ENCODE measurements at places on chromosomes 6 and 20.

GRCh38 chr6:29676981-29677601 is 3.9 kb downstream of the ZFP57 start:
- peak; percentile 46 for DNase-seq

DNA sequence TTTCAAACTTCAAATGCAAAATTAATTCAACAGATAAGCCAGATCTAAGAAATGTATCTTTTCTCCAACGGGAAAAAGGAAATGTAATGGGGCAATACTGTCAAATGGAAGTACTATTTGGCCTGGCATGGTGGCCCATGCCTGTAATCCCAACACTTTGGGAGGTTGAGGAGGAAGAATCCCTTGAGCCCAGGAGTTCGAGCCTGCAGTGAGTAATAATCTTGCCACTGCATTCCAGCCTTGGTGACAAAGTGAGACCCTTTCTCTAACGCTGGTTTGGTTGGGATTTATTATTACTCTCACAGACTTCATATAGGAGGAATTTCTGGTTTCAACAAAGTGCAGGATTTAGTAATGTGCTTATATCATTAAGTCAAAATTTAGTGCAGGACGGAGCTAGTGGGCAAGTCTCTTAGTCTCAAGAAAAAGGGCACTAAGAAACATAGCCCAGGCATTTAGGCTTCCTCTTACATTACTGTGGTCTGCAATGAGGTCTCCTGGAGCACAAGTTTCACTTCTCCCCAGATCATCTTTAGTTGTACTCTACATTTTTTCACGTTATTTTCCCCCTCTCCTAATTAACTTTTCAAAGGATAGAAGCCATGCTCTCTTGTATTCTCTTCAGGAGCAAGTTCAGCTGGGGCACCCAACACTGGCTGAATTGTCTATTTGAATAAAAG is 23.1 kb downstream of the TRIM27 start:
- no peak for DNase-seq

DNA sequence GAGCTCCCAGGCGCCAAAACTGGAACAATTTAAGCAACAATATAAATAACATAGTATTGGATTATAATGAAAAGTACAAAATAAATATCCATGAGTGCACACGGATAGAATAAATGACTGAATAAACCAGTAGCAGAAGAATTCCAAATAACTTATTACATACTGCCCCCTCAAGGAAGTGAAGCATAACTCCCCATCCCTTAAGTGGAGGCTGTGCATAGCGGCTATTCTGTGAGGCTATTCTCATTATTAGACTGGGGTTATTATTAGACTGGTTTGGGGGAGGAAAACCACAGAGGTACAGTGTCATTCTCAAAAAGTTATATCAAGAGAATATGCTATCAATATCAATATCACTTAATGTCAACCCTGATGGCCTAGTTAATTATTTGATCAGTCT is 94.4 kb upstream of the SIRPA start:
- DNase-seq = no peak

DNA sequence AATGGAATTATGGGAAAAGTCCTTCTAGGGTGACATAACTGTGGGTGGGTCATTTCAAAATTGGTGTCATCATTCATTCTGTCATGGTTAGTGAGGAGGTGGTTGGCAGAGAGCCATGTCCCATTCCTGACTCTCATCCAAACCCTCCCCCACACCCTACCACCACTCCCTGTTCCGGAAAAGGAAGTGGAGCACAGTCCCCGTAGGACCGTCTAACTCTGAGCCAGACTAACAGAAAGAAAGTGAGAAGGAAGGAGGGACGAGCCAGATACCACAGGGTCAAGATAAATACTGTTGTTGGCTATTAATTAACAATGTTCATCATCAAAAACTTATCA is 4.8 kb downstream of the TRIM10 start:
- DNase-seq = no peak

- no peak for DNase-seq
Observed at GRCh38 chr20:21967481-21967880, 262.0 kb downstream of the PAX1 start.

DNA sequence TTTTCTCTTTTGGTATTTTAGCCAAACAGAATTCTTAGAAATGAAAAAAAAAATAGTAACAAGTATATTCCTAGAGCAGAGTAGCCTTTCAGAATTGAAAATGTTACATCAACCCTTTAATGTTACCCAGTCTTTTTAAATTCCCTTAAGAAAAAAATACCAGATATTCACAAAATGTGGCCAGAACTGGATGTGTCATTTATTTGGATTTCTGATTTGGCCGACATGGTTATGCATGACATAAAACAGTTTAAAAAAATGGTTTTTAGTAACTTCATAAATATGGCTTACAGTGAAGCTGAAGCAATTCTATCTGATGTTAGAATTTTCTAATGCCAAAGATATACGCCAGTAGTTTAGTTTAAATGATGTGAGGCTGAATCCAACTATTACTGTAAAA is 112.0 kb downstream of the ATXN1 start:
- no peak for DNase-seq

GRCh38 chr6:75481394-75481793 is 12.2 kb downstream of the FILIP1 start:
- DNase-seq = no peak

- no peak for DNase-seq
Observed at GRCh38 chr6:7021301-7021700, 86.5 kb upstream of the RREB1 start.

GRCh38 chr6:67449602-67450001 is 1185.5 kb upstream of the ADGRB3 start:
- no peak for DNase-seq

- no peak for DNase-seq
Observed at GRCh38 chr6:68046756-68047155, 588.3 kb upstream of the ADGRB3 start.

DNA sequence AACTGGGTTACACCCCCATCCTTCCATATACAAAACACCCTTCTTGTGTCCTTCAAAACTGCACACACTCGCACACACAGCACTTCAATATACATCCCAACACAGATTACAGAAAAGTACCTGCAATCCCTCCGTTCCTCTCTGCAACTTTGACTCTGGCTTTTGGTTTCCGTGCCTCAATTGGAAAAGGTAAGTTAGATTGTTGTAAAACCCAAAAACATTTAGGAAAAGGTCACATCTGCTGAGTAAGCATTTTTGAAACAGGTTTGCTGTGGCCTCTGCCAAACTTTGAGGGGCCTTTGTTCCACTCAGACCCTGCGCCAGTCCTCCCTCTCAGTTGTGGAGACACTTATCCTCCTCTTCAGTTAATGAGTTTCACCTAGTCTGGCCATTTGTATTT is 4.2 kb downstream of the NKX2-4 start:
- peak; percentile 40 for DNase-seq

DNA sequence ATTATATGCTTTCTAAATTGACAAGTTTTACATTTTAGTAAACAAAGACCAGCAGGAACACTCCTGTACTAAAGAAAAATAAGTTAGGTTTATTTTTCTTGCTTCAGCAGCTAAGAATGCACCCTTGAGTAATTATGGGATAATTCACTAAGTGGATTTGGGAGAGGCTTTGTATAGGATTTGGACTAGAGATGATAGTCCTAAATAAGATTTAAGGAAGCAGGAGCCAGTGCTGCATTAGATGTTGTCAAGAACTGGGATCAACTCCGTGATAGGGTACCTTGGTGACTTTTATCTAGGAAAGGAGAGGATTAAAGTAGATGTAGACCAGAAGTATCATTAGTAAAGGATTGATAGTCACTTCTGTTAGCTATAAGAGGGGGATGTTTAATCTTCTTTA is 4.1 kb upstream of the C6orf141 start:
- DNase-seq = no peak

DNA sequence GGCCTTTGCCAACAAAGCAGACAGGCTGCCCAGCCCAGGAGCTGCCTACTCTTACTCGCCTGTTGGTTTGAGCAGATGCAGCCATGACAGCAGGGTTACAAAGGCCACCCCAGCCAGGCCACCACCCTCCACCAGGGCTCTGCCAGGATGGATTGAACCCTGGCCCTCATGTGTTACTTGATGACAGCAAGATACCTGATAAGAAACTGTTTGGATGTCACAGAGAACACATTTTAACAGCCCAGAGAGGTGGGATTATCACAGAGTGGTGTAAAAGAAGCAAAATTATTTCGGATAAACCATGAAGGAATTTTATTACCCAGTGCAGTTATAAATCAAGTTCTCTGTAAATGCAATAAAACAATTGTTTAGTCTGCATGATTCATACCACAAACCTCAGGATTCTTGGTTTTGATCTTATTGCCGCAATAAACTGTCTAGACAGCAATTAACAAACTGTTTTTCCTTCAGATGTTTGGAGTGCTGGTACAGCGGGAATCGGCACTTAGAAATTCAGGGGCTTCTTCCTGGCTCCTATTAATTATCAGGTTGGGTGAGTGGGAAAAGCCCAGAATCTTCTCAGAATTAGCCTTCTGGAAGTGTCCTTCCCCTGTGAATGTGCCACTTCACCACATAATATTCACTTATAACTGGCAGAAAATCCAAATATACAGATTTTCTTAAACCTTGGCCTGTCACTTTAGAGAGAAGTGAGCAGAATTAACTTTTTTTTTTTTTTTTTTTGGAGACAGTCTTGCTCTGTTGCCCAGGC is 58.0 kb upstream of the SALL4 start:
- no peak for DNase-seq

GRCh38 chr20:22568872-22569344 is 15.5 kb downstream of the FOXA2 start:
- no peak for DNase-seq

DNA sequence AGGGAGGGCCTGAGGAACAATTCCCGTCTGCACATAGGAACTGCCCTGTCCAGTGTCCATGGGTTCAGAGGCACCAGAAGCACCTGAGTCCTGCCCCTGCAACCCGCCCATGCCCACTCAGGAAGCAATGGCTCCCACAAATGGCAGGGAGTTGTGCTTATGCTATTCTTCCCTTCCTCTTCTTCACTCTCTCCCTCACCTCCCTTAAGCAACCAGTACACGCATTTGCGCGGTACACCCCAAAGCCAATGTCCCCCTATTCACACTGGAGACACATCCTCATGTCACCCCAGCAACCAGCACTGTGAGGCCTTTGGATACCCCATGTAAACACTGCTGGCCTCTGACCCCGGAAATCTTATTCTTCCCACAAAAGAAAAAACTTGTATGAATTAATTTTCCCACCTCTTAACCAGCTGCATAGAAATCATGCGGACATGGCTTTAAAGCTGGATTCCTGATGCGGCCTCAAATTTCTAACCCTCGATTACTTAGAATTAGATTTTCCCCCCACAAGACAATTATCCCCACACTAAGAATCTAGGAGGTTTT is 30.9 kb downstream of the FYN start:
- no peak for DNase-seq

- no peak for DNase-seq
Observed at GRCh38 chr6:16688984-16689636, 72.2 kb downstream of the ATXN1 start.

DNA sequence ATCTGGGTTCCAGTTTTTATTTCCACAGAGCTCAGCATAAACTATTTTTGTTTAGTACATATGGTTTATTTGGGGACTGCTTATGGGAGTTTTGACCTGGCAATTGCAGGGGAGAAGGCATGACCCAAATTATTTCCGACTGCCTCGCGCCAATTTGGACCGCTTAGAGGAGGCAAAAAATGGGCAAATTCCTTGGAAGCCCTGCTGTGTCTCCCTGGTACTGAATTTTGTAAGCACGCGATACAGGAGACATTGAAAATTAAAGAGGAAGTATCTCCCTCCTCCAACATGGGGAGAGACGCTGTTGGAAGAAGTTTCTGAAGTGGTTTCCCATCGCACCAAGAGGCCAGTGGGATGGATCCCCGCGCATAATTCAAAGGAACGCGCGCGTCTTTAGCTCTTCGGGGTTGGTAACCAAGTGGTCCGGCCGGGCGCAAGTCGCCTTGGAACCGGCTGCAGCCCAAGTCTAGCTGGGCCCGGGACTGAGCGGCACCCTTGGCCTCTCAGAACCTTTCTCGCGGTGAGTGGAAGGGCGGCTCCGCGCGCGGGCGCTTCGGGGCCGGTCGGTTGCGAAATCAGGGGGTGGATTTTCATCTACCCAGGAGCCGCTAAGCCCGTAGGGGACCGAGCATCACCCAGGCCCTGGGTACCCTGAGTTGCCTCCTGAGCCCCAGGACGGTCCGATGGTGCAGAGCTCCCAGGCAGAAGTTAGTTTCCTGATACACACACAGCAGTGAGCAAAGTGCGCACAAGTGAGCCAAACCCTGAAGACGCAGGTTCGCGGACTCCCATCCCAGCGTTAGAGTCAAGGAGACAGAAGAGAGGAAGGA is 6.2 kb downstream of the NKX2-2 start:
- no peak for DNase-seq

DNA sequence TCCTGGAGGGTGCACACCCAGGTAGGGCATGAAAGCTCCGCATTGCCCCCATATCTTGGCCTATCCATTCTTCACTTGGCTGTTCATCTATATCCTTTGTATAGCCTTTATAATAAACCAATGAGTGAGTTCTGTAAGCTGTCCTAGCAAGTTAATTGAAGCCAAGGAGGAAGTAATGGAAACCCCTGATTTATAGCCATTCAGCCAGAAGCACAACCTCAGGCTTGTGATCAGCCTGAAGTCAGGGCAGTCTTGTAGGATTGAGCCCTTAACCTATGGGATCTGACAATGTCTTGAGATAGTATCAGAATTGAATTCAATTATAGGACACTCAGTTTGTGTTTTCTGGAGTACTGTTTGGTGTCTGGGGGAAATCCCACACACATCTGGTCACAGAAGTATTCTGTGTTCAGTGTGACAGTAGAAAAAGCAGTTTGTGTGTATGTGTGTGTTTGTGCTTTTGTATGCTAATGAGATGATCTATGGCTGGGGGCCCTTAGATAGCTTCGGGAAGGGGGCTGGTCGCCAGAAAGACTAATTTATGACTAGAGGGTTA is 5.7 kb downstream of the NT5E start:
- DNase-seq = no peak

GRCh38 chr6:167513778-167514177 is 188.9 kb downstream of the TTLL2 start:
- no peak for DNase-seq

DNA sequence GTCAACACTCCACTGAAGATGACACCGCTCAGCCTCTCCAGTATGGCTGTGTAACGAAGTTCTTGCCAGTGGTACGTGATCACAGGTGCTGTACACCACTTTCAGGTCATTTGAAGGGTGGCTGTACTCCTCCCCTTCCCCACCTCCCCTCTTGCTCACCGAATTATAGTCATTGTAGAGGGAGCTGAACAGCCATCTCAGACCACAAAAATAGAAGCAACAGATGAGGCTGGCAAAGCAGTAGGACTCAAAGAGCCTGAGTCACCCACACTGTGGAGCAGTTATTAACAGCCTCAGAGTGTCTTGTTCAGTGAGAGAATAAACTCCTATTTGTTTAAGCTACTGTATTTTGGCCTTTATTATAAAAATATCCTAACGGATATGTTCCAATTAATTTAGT is 192.5 kb upstream of the MCHR2 start:
- no peak for DNase-seq

DNA sequence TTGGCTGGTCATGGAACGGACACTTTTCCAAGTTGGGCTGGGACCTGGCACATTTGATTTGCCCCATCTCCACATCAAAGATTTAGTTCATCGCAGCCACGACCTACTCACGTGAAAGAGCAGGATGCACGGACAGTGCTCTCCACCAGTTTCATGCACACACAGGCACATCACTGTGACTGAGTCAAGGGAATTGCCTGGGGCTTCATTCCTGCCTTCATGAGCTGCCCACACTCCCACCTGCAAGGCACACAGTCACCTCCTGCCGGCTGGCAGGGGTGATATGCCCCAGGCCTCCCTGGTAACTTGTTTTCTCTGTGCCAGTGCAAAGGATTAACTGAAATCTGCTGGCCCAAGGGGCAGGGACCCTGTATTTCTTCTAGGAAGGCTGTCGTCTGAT is 23.3 kb upstream of the CST1 start:
- DNase-seq = no peak

- DNase-seq = no peak
Observed at GRCh38 chr6:160035693-160036330, 66.9 kb downstream of the IGF2R start.
